SK-N-DZ (cell line): ENCODE measurements at places on chromosomes 13 and 19.

DNA sequence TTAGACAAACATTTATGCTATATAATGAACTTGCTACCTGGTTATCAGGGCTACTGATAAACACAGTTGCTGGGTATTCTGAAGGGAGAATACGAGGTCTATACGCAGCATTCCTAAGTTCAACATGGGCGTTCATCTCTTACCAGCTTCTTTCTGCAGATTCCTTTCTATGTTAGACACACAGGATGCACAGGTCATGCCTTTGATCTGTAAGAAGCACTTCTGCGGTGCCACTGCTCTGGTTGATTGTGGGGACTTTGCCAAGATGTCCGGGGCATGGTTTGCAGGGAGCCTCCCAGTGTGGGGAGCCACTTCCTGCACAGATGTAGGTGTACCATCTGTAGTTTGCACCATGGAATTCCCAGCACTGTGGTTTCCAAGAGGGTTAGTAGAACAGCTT lies 40.9 kb downstream of the ATP7B start:
- no peak for DNase-seq

- DNase-seq, result no peak
These were observed 8.1 kb downstream of the FAM187B start for GRCh38 chr19:35220315-35220921.

DNA sequence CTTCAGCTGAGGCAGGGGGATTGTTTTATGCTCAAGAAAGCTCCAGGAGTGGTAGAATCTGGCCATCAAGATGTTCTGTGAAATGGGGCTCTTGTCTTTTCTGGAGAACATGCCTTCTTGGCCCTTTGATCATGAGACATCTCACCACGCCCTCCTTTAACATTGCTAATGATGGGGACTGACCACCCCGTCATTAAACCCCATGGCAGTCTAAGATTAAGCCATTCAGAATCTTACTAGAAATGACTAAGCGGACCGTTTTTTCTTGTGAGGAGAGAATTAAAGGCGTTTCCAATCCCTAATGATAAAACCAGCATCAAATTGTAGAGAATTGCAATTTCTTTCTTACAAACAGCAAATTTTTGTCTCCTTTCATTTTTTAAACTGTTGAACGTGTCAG lies 89.4 kb downstream of the COL4A2 start:
- no peak for DNase-seq

DNA sequence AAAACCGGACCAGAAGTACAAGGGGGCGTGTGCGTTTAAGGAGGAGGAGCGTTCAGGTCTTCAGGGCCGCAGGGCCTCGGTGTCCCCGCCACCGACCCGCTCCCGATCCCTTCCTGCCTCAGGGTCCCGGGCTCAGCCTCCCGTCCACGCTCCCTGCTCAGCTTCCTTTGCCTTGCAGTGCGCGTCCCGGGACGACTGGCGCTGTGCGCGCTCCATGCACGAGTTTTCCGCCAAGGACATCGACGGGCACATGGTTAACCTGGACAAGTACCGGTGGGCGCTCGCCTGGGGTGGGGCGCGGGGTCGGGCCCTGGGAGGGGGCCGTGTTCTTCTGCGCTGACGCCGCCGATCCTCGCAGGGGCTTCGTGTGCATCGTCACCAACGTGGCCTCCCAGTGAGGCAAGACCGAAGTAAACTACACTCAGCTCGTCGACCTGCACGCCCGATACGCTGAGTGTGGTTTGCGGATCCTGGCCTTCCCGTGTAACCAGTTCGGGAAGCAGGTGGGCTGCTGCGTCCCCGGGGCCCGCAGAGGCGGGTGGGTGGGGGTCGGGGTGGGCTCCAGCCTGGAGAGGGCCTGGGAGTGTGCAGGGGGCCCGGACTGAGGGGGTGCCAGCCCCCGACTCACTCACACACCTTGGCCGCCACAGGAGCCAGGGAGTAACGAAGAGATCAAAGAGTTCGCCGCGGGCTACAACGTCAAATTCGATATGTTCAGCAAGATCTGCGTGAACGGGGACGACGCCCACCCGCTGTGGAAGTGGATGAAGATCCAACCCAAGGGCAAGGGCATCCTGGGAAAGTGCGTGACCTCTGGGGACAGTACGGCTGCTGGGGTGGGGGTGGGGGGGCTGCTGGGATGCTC lies 1.4 kb downstream of the GPX4 start:
- DNase-seq, result peak; percentile 46

DNA sequence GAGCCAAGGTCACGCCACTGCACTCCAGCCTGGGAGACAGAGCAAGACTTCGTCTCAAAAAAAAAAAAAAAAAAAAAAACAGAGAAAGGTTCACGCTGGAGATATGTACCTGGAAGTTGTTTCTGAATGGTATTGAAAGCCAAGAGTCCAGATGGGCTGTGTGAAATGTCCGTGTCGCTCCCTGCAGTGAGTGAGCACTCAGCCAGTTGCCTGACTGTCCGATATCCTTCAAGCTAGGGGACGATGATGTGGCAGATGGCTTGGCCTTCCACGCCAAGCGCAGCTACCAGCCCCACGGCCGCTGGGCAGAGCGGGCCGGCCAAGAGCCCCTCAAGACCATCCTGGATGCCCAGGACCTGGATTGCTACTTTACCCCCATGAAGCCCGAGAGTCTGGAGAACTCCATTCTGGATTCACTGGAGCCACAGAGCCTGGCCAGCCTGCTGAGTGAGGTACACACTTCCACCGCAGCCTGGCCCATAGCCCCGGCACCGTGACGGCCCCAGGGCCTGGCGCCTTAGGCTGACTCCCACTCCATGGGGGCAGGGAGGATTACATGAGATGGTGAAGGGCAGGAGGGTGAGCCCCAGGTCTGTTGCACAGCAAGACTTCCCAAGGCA lies 11.7 kb upstream of the OVOL3 start:
- DNase-seq, result no peak
